Keratinocyte (primary cell): ENCODE measurements at places on chromosomes 6 and 20. TPM values are rescaled to one million over a fixed set of nuclear protein-coding genes. Genes with fewer than 3 reads are reported as not detected.

DNA sequence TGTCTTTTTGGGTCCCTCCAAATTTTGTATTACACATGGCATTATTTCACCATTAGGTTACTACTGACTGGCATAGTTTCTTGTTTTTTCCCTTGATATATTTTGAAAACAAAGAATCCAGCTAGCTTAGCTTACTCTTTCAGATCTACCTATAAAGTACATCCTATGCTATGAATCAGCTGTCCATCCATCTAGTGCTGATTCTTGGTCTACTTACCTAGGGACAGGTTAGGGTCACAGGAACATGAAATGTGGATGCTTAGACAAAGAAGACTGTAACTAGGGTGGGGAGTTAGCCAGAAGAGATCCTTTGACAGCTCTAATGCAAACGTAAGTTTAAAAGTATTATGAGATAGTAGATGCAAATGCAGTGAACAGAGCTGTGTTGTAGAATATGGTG is 91.7 kb downstream of the NKAIN2 start:
- DNase-seq: no peak

- DNase-seq: no peak
Observed at GRCh38 chr20:49379338-49379737, 101.5 kb upstream of the ZNFX1 start.

DNA sequence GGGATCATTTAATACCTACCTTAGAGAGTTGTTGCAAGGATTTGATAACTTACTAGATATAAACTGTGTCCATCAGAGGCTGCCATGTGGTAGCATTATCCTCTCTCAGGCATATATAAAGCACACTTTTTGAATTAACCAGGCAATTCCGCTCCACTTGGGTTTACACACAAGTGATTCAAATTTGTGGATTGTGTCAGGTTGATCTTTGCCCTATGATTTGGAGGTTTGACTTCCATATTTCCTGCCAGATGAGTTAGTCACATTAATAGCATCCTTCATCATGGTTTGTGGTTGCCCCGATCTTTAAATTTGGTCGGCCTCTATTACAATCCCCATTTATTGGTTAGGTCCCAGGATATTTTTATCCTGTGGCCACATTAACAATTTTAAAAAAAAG is 44.8 kb upstream of the CTAGE9 start:
- no peak for DNase-seq

GRCh38 chr6:37142050-37142614 is 27.8 kb upstream of the PIM1 start:
- no peak for DNase-seq

DNA sequence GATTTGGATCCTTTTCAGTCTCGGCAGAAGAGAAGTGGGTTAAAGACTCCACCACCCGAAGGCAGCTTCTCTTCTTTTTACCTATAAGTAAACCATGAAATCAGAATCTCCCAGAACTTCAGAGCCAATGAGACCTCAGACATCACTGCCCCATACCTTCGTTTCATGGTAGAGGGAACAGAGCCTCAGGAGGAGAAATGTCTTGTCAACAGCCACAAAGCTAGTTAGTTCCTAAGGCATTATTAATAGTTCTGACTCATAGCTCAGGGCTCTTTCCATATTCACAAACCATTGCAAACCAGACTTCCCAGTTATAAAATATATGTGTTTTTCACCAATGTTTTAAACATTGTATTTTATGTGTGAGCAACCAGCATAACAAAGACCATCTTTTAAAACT is 118.7 kb upstream of the RIPOR2 start:
- no peak for DNase-seq

GRCh38 chr20:41367956-41368355 is 1.3 kb upstream of the EMILIN3 start:
- DNase-seq: no peak

DNA sequence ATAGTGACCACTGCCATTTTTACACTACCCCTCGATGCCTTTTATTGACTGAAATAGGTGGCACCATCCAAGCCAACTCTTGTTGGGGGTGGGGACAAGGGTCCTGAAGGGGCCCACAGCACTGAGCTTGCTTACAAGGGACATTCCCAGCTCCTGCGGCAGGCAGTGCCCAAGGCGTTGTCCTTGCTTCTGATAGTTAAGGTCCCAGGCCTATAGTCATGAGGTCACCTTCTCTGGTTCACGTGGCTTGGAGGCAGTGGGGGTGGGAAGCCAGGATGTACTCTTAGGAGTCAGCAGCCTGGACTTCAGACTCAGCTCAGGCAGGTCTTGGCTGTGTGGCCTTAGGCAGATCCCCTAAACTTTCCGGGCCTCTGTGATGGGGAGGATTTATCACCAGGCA is 48.6 kb downstream of the TOX2 start:
- no peak for DNase-seq

- DNase-seq: no peak
Observed at GRCh38 chr20:54172532-54172855, 1.3 kb downstream of the CYP24A1 start.

Gene RUNX2
- 0.79 to 1.4 TPM (median 1.1 TPM) in 3 replicates for polyA plus RNA-seq

Gene UBD
- polyA plus RNA-seq: not detected in 3 replicates

Gene FOXS1
- polyA plus RNA-seq: not detected in 3 replicates

Gene HLA-DRB1
- polyA plus RNA-seq: 0.12 to 0.54 TPM (median 0.31 TPM) in 3 replicates

Gene TINAG
- not detected in 3 replicates for polyA plus RNA-seq

Gene SLC13A3
- polyA plus RNA-seq: 3.8 to 4.5 TPM (median 3.9 TPM) in 3 replicates

Gene HLA-DMA
- polyA plus RNA-seq: 1.9 to 4.5 TPM (median 2.6 TPM) in 3 replicates

Gene SPATA25
- polyA plus RNA-seq: 0.19 TPM in 1 of 3 replicates, not detected in the others

Gene IYD
- polyA plus RNA-seq: not detected in 3 replicates

Gene DDO
- polyA plus RNA-seq: not detected in 3 replicates
